ENCODE measurements at places on chromosomes 5 and 9. TPM values are rescaled to one million over a fixed set of nuclear protein-coding genes. Genes with fewer than 3 reads are reported as not detected.

EQTN gene
- total RNA-seq = not detected

OBP2B gene
- total RNA-seq = not detected

SMIM33 gene
- not detected for total RNA-seq

DNA sequence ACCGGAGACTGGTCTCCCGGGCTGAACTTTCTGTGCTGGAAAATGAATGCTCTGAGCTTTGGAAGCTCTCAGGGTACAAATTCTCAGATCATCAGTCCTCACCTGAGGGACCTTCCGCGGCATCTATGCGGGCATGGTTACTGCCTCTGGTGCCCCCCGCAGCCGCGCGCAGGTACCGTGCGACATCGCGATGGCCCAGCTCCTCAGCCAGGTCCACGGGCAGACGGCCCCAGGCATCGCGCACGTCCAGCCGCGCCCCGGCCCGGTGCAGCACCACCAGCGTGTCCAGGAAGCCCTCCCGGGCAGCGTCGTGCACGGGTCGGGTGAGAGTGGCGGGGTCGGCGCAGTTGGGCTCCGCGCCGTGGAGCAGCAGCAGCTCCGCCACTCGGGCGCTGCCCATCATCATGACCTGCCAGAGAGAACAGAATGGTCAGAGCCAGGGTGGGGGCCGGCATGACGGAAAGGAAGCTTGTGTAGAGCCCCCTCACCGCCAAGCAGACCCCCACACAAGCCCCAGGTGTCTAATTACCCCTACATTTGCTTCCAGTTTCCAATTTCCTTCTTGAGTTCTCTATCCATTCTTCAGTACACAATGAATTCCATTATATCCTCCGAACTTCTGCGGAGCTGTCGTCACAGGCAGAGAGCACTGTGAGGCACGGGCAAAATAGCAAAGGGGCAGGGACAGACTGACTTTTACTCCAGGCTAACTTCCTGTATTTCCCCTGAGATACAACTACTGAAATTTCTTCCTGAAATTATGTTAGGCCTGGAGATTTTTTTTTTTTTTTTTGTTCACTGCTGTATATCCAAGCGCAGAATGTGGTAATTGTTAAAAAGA, 23.2 kb downstream of the CDKN2A start:
- no peak for DNase-seq

GRCh38 chr9:76732341-76732958, 31.8 kb upstream of the PCA3 start:
- DNase-seq = no peak

DNA sequence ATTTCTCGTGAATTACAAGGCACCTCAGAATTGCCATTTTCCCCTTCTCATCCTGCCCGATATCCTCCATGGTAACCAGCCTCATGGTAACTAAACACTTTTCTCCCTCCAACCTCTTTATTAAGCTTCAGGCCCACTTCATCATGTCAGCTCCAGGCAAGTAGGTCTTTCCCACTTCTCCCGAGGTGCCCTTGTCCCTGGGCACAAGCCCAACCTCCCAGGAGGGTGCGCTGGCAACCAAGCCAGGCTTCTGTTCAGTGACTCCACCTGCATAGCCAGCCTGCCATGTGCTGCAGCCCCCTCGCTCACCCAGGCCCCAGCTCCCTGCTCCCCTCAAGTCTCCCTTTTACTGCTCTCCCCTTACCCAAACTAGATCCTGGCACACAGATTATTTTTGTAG, 47.4 kb upstream of the AFAP1L1 start:
- DNase-seq = no peak
